Fibroblast of skin of left quadriceps (primary cell): ENCODE measurements at places on chromosomes 2 and 18.

GRCh38 chr2:20110383-20110782, 59.0 kb upstream of the LAPTM4A start:
- DNase-seq, result no peak

- DNase-seq, result no peak
Measured at GRCh38 chr2:237552908-237553307, 13.5 kb upstream of the PRLH start.

DNA sequence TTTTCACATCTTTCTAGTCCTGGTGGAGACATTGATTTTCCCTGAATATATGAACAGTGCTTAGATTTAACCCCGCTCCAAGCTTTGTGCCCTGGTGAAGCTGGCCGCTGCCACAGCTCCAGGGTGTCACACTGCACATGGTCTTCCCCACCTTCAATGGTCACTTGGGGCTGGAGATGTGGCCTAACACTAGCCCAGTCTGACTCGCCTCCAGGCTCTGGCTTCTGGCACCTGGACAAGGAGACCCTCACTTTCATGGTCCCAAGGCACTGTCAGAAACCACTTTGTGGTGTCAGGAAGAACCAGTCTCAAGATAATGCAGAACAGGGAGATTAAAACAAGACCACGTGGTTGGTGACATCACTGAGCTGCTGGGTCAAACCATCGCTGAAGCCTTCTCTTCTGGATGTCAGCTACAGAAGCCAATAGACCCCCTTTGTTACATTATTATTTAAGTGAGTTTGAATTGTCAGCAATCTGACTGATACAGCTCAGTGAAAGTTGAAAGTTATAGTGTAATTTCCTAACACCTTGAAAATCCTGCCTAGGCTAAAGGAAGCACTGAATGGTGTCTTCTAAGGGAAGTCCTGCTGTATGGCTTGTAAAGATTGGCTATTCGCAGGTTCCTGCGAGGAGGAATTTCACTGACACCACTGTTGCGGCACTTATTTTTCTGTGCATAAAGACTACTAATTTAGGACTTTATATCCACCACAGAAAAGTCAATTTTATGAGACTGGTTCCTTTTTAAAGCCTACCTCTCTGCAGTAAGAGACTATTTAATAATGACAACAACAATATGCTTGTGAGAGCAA, 55.0 kb upstream of the CTDP1 start:
- no peak for DNase-seq

GRCh38 chr18:36530676-36531405, 233.3 kb downstream of the FHOD3 start:
- no peak for DNase-seq
